ENCODE measurements at places on chromosomes 11 and 22. TPM values are rescaled to one million over a fixed set of nuclear protein-coding genes. Genes with fewer than 3 reads are reported as not detected.

Gene HORMAD2
- not detected for total RNA-seq

Gene F2
- 2.0 TPM for total RNA-seq

Gene RAB39A
- total RNA-seq: 0.27 TPM

Gene LRRC74B
- not detected for total RNA-seq

Gene ABTB2
- total RNA-seq: 17.8 TPM

Gene APOA1
- 0.10 TPM for total RNA-seq

Gene TNKS1BP1
- 87.4 TPM for total RNA-seq

Gene LRRC4C
- total RNA-seq: not detected

Gene MYBPC3
- total RNA-seq: 0.08 TPM

Gene SLC22A25
- total RNA-seq: not detected

Gene HOATZ
- total RNA-seq: not detected

Gene IL17REL
- not detected for total RNA-seq

Gene SLC6A5
- not detected for total RNA-seq

Gene SPTBN2
- total RNA-seq: 11.2 TPM

Gene OR5W2
- total RNA-seq: not detected

Gene INS
- not detected for total RNA-seq

Gene GNAZ
- total RNA-seq: 2.4 TPM

Gene OR8J1
- not detected for total RNA-seq

Gene MIOX
- total RNA-seq: not detected

Gene AGBL2
- 1.2 TPM for total RNA-seq

Gene PKDREJ
- not detected for total RNA-seq

Gene SPON1
- total RNA-seq: not detected

Gene OR56B4
- total RNA-seq: not detected

Gene SOX10
- not detected for total RNA-seq

Gene ISX
- not detected for total RNA-seq

Gene TTC28
- 1.5 TPM for total RNA-seq

Gene FXYD6
- total RNA-seq: 0.21 TPM

Gene PRODH
- total RNA-seq: 0.89 TPM

Gene HSPB2
- not detected for total RNA-seq

Gene SERHL2
- not detected for total RNA-seq

Gene C22orf31
- not detected for total RNA-seq

Gene MAPK8IP2
- 2.2 TPM for total RNA-seq

Gene FGF3
- not detected for total RNA-seq

Gene PNPLA5
- total RNA-seq: 0.07 TPM

Gene OR51I2
- not detected for total RNA-seq

Gene TCN1
- total RNA-seq: 0.50 TPM

Gene SGSM1
- 0.45 TPM for total RNA-seq

Gene GRK3
- 3.1 TPM for total RNA-seq

Gene MRGPRX4
- not detected for total RNA-seq

Gene SAMM50
- total RNA-seq: 46.1 TPM

Gene ARL14EP
- 14.7 TPM for total RNA-seq

Measured in A549 treated with RU486 at 1 μM for 4 hours (cell line).